Cortex of kidney (tissue), 1 donor: ENCODE measurements at places on chromosomes 7 and 10.

GRCh38 chr10:101611096-101611905 is 23.2 kb downstream of the DPCD start:
- no peak for DNase-seq

DNA sequence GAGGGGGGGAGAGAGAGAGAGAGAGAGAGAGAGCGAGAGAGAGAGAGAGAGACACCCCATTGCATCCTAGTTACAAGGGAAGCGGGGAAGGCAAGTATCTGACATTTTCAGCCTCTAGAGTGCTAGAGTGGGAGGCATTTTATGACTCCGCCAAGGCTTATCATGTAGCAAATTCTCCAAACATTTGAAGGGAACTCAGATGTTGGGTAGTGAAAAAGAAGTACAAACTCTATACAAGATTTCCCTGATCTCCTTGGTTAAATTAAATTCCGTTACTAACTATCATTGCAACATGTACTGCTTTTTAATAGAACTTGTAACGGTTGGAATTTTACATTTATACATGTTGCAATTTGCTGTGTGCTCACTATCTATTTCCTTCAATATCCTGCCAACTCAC is 83.4 kb upstream of the FAM3C start:
- no peak for DNase-seq

GRCh38 chr10:114350751-114351150 is 53.6 kb downstream of the AFAP1L2 start:
- DNase-seq = no peak

DNA sequence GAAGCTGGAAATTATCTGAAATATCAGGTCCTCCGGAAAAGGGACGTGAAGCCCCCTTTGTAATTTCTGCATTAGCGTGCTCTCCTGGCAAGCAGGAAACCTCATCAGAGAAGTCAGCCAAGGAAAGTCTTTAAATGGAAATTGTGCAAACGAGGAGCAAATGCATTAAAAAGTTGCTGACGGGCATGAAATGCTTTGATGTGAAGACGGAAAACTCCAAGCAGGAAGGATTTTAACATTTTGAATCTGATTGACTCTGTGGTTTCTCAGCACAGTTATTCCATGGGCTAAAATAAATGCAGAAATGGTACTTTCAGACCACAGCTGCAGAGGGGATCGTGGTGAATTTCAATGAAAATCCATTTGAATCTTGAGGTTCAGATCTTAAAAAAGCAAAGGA is 167.8 kb downstream of the AHR start:
- DNase-seq = no peak

DNA sequence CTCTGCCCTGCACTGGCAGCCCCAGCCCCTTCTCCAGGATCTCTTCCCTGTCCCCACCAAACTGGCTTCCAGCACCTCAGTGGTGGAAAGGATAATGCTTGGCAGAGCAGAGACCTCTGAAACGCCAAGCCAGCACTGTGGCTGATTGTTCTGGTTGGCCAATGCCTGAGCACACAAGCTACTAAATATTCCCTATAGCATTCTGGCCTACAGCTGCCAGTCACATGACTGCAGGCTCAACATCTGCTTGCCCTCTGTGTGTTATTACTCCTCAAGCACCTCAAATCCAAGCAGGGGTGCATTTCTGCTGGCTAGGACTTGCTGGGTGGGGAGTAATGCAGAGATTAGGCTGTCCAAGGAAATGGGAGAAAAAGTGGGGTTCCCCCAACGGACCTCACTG is 6.1 kb downstream of the TBATA start:
- no peak for DNase-seq

DNA sequence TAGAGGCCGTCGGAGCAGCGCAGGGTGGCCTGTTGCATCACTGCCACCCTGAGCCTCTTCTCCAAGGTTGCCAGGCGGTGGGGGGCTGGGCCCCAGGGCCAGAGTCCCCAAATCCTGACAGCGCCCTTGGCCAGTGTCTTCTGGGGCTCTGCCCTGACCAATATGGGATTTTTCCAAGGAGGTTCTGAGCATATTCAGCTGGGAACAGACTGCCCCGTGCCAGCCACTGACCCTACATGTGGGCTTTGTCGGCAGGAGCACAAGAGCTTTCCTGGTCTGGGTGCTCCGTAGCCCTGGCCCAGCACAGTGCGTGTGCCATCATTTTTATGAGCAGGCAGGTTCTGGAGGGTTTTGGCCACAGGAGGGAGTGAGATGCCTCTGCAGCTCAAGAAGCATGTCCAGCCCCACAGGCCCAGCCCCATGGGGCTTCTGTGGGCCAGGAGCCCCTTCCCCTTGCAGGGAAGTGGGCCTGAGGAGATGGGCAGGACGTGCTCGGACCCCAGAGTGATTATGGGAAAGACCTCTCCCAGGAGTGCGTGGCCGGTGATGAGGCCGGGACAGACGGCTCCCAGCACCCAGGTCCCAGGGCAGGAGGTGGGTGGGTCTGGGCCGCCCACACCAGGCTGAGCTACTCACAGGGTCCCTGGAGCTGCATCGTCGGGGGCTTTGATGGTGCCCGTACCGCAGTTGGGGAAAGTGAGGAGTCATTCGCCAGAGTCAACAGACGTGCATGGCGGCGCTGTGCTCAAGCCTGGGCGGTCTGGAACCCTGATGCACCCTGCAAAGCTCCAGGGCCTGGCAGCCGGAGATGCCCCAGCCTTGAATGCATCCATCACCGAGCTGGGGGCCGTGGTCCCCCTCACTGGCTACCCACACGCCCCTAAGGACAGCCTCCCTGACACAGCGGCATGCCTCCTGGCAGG is 66.6 kb downstream of the PWWP2B start:
- no peak for DNase-seq

DNA sequence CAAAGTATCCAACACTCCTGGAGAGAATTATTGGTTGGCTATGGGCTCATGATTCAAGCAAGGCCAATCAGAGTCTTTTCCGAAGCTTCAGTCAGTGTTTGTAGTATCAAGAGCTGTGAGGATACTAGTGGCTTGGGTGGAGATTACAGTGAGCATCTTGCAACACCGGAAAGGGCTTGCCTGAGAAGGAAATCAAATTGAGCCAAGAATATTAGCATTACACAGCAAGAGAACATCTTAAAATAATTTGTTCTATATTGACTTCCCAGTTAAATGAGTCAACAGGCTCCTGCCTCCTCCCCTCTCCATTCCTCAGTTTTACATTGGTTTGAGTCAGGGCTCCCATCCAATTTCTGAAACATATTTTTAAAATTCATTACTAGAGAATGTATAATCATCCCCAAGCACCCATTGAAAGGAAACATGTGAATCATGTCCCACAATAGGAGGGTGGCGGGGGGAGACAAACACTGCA is 127.4 kb downstream of the ELAPOR2 start:
- no peak for DNase-seq

GRCh38 chr7:69744026-69744425 is 145.8 kb downstream of the AUTS2 start:
- DNase-seq = no peak

GRCh38 chr10:131703541-131703940 is 197.3 kb upstream of the PPP2R2D start:
- DNase-seq = no peak

DNA sequence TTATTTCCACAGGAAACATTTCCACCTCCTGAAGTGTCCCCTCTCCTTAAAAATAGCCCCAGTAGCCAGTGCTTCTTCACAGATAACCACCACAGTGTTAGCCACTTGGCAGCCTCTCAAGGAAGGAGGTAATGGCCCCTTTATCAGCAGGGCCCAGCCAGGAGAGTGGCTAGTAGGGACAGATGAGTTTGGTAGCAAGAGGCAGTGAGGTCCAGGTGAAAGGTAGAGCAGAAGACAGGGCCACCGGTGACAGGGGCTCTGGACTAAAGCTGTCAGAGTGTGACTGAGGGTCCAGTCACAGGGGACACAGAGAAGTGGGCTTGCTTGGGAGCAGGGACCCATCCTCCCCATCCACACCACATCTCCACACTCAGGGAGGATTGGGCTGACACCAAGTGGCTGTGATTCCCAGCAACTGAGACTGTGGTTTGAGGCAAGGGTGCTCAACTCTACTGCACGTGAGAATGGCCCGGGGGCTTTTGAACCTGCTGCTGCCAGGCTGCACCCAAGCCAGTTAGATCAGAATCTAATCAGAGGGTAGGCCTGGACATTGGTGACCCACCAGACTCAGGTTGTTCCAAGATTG is 52.2 kb downstream of the C10orf120 start:
- no peak for DNase-seq
